ENCODE measurements at places on chromosomes 16 and 17. TPM values are rescaled to one million over a fixed set of nuclear protein-coding genes. Genes with fewer than 3 reads are reported as not detected.

The VTN gene
- total RNA-seq: 57.8 TPM

The MYL4 gene
- total RNA-seq: 4.3 TPM

The RGS9 gene
- 9.3 TPM for total RNA-seq

The KRTAP9-2 gene
- not detected for total RNA-seq

The CDH8 gene
- 1.0 TPM for total RNA-seq

The IGSF6 gene
- total RNA-seq: 4.5 TPM

The SCNN1B gene
- total RNA-seq: 9.2 TPM

The TXNDC11 gene
- total RNA-seq: 75.0 TPM

The HIC1 gene
- total RNA-seq: 33.1 TPM

The IL34 gene
- 16.6 TPM for total RNA-seq

The KRTAP1-4 gene
- total RNA-seq: not detected

The NTN3 gene
- 1.4 TPM for total RNA-seq

The C17orf78 gene
- total RNA-seq: not detected

The SULT1A2 gene
- 0.96 TPM for total RNA-seq

The FDXR gene
- total RNA-seq: 24.6 TPM

The ZNF785 gene
- total RNA-seq: 18.9 TPM

The CALB2 gene
- total RNA-seq: 6.9 TPM

The TNS4 gene
- total RNA-seq: 51.3 TPM

The HSF5 gene
- 11.5 TPM for total RNA-seq

The BICDL2 gene
- total RNA-seq: 59.6 TPM

The ALDH3A1 gene
- 2.1 TPM for total RNA-seq

The NLGN2 gene
- 8.6 TPM for total RNA-seq

The HOXB1 gene
- not detected for total RNA-seq

The ELMO3 gene
- 36.7 TPM for total RNA-seq

The CA5A gene
- not detected for total RNA-seq

The TMEM204 gene
- 33.9 TPM for total RNA-seq

The MYH11 gene
- total RNA-seq: 968 TPM

The MT1F gene
- 18.5 TPM for total RNA-seq

The EVI2B gene
- total RNA-seq: 8.9 TPM

The SCNN1G gene
- 8.6 TPM for total RNA-seq

The TMEM256 gene
- 63.0 TPM for total RNA-seq

The TRIM72 gene
- 0.23 TPM for total RNA-seq

The DHRS7C gene
- not detected for total RNA-seq

The ALOXE3 gene
- not detected for total RNA-seq

The KRTAP9-4 gene
- not detected for total RNA-seq

The HEATR9 gene
- not detected for total RNA-seq
